ENCODE measurements at places on chromosomes 3 and 15.

- DNase-seq = no peak
Observed at GRCh38 chr3:177050501-177051237, 146.6 kb downstream of the TBL1XR1 start.

DNA sequence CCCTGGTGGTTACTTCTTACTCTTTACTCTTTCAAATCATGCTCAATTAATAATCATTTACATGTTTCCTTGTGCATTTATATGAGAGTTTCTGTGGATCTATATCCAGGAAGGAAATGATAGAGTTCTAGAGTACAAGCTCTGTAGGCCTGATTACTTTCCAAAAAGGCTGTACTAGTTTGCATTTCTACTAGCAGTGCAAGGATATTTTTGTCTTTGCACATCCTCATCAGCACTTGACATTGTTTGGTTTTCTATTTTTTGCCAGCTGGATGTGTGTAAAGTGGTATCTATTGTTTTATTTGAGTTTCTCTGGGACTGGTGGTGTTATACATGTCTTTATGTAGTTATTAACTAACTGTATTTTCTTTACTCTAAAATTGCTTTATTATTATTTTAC lies 19.6 kb upstream of the SLC7A14 start:
- DNase-seq = no peak

GRCh38 chr15:93854088-93854487 lies 377.3 kb upstream of the MCTP2 start:
- DNase-seq = no peak

DNA sequence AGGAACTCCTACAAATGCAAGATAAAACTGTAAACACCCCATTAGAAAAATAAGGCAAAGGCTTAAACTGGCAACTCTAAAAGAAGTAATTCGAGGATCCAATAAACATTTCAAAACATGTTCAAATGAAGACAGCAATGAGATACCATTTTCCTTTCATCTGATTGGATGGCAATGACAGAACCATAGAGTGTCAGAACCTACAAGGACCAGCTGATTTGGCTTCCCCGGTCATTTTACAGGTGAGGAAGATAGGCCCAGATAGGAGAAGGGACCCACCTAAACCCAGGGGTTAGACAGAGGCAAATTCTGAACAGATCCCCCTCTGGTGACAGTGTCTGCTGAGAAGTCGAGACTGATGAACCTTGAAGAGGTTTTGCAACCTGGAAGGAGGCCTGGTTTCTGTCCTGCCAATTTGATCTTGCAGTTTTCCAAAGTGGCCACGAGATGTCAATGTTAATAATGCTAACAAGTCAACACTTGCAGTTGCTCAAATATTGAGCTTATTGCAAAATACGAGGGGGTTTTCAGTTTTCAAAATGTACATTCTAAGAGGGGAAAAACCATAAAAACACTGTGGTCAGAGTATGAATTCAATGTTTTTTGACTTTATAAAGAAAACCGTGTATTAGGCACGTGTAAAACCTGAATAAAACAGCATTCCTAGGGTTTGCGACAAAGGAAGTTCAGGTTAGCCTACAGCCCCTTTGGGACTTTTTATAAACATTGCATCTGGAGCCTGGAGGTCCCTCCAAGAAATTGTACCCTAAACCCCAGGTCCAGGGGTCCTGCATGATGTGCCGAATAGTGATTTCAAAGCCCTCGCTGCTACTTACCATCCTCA lies 21.5 kb downstream of the CFAP161 start:
- DNase-seq = peak; percentile 6

DNA sequence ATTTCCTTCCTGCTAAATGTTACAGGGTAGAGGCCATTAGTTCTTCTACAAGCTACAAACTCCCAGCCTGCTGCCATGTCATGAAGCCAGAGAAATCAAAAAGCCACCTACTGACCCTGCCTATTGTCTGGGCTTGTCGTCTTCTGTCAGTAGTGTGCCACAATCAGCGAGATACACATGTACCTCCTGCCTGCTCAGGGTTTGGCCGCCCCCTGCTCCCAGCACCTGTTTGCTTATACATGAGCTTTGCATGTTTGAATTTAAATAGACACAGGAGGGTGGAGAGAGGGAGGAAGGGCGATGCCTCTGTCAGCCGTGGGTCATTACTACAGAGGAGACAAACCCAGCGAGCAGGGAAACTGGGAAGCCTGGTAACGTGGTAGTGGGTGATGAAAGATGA lies 106.1 kb downstream of the ROBO2 start:
- DNase-seq = no peak

DNA sequence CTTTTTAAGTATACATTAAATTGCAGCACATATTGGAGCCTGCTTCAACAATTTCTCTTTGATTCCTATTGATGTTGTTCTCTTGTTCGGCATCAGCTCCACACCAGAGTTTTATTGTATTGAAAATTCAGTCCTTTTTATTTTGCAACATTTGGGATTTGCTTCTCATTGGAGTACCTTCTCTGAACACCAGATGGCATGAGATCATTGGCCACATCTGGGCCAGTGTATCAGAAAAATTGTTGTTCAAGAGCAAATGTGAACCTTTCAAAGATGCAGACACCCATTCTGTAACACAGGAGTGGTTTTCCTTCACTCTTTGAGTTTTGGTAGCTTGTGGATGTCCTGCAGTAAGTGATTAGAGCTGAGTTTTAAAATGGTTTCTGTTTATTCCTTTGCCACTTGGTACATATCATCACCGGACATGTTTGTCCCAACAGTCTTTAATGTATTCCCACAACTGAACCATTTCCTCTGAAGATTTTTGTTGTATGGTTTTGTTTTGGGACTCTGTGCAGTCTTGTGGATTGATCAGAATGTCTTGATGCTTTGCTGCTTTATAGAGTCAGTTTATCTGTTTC lies 96.1 kb downstream of the MCTP2 start:
- no peak for DNase-seq

DNA sequence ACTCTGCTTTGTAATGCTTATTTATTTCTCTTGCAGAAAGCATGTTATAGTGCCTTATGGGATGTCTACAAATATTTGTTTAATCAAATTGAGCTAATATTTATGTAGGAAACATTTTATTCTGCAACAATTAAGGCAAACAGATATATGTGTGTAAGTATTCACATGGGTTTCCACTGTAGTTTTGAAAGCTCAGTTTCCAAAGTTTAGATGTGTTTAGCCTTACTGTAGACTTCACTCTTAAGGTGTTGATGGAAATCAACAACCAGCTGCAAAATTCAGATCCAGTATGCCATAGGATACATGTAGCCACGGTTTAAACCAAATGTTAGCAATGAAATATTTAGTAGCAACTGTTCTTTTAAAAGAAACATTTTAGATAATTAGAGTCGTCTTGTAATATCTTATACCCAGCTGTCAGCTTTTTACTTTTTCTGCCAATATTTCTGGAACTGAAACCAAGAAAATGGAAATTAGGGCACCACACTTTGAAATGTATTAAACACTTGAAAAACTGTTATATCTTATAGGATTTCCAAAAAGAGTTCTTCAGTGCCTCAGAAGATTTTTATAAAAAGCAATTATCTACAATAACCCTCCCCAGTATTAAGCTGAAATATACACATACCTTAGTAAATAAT lies 18.5 kb downstream of the PIK3CA start:
- DNase-seq = no peak

GRCh38 chr3:126517986-126518778 lies 609 bp upstream of the UROC1 start:
- no peak for DNase-seq

- no peak for DNase-seq
Observed at GRCh38 chr3:44066806-44067205, 174.9 kb upstream of the TOPAZ1 start.

- DNase-seq = no peak
Observed at GRCh38 chr3:108145578-108145977, 54.7 kb upstream of the CD47 start.

DNA sequence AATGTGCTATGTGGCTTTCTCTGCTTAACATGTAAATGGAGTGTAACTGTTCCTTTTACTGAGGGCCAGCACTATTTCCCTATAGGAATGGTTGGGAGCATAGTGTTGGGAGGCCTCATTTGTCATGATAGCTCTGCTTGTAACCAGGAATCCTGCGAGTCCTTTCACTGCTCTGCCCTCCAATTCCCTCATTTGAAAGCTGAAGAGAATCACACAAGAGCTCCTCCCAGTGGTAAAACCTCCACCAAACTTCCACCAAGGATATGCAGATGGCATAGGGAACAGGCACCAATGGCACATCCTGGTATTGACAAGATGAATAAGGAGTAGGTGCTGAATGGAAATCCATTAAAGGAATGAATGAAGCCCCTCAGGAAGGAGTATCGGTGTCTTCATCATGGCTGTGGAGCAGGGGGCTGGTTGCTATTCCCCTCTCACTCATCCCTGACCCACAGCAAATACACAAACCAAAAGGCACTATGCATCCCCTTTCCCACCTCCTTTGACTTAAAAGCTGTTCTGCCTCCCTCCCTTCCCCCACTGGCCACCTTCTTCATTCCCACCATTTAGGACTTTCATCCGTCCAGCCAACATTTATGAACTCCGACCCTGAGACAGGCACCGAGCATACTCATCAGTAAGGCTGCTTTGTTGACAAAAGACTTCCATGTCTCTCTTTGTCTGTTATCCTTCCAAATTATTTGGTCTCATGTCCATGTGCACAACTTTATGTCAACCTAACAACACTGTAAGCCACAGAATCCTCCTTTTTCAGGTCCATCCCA lies 560.8 kb downstream of the FOXP1 start:
- DNase-seq = no peak

- no peak for DNase-seq
Observed at GRCh38 chr3:11543141-11543947, 100.4 kb downstream of the VGLL4 start.

DNA sequence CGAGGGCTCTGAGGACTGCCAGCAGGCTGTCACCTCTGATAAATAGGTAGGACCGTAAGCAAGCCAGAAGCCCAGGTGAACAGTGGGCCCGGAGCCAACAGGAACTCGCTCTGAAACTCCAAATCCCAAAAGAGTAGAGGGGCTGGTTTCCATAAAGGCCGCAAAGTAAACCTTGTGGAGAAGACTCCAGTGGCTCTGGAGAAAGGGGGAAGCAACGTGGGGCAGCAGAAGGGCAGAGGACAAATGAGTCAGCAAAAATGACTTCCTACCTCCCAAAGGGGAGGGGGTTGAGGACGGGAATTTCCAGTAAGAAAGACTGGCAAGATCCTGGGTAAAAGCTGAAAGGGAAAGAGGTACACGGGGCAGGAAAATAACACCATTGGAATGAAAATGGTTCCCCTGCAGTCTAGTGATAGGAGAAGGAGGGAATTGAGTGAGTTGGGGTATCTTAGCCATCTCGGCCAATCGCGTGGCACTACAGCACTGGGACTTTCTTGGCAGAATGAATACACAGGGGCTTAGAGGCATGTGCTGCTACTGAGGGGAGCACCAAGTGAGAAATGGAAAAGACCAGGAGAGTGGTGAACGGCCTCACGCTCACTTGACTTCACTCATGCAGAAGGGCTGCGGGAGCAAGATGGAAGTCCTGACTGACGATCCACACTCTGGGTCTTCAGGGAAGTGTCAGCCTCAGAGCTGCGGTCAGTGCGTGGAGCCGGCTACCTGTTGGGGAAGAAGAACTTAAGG lies 33.2 kb downstream of the BMF start:
- no peak for DNase-seq

DNA sequence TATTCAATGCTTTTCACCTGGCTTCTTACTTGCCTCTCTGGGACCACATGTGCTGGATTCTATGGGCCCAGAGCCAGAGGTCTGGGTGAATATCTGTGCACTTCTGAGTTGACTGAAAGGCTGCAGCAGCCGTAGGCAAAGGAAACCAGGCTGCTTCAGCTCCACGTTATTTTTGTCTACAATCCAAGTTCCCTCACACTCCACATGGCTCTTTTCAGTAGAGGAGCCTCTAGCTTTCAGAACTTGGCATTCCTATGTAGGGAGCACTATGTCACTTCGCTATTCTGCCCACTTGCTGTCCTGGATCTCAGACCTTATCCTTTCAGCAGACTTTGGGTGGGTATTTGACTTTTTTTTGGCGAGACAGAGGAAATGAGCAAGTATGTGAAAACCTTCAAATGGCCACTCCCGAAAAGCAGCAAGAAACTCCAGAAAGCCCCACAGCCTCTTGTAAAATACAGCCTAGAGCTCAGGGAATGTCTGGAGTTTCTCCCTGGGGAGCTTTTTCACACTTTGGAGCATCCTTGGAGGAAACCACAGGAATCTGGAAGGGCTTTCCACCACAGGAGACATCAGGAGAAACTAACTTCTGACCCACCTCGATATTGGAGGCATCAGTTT lies 80.9 kb downstream of the DUT start:
- DNase-seq = no peak

DNA sequence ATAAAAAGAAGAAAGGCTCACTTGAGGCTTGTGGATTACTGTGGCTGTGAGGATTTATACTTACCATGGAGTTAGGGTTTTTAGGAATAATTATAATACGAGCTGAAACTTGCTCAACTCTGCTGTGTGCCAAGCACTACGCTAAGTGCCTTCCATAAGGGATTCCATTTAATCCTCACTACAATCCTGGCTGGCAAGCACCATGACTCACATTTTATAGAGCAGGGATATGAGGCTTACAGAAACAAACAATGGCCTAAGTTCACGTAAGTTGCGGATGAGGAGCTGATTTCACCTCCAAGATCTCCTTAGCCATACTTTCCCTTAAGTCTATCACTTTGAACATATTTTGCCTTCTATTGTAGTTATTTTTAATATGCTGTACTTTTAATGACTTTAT lies 43.9 kb upstream of the ARL8B start:
- no peak for DNase-seq

- no peak for DNase-seq
Observed at GRCh38 chr15:69412701-69413100, 1.4 kb upstream of the KIF23 start.

DNA sequence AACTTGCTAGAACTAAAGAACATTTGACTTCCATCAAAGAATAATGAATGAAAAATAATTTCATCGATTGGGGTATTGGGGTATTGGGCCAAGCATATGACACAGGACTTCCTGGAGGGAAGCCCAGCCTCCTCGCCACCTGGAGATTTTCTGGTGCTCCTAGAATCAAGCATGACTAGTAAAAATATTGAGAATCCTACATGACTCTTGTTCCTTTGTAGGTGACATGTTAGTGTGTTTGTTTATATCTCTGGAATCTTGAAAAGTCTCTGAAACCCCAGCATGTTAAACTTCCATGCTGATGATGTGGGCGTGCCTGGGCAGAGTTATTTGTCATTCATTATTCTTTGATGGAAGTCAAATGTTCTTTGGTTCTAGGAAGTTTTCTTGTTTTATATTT lies 90.1 kb upstream of the EPHB3 start:
- no peak for DNase-seq

DNA sequence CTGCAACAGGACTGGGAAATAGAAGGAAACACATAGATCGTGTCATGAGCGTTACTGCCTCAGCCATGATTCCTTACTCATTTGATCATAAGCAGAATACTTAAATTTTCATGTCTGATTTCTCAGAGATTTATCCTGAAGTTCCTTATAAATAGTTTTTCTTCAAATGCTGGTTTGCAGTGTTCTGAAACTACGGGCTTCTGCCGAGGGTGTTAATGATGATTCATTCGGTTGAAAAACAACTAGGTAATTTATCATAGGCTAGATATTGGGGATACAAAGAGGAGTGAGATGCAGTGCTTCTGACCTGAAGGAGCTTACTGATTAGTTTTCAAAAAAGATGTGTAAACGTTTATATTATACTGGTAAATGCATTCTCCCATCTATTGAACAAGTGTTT lies 428.9 kb downstream of the NLGN1 start:
- no peak for DNase-seq

GRCh38 chr15:39078026-39078425 lies 502.9 kb upstream of the THBS1 start:
- no peak for DNase-seq

Measured in activated CD4-positive, alpha-beta T cell treated with anti-CD3 and anti-CD28 coated beads, Interleukin-2, amount 50 U/mL, for 48 hours (primary cell).